ENCODE measurements at places on chromosomes 4 and X.

DNA sequence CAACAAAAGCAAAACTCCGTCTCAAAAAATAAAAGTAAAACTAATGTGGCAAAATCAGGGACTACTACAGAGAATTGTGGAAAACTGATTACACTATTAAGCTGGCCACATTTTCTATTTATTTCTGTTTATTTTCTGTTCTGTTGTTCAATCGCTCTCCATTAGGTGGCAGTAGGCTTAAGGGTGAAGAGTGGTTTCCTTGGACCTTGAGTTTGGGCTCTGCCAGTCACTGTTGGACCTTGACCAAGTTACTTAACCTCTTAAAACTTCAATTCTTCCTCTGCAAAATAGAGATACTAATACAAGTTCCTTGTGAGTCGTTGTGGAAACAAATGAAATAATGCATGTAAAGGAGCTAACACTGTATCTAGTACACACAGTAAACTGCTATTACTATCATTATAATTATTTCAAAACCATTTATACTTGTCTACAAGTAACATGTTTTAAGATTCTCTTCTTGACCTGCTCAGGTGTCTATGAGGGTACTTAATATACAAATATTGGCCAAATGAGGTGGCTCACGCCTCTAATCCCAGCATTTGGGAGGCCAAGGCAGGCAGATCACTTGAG lies 15.2 kb downstream of the HSD17B11 start:
- no peak for DNase-seq

DNA sequence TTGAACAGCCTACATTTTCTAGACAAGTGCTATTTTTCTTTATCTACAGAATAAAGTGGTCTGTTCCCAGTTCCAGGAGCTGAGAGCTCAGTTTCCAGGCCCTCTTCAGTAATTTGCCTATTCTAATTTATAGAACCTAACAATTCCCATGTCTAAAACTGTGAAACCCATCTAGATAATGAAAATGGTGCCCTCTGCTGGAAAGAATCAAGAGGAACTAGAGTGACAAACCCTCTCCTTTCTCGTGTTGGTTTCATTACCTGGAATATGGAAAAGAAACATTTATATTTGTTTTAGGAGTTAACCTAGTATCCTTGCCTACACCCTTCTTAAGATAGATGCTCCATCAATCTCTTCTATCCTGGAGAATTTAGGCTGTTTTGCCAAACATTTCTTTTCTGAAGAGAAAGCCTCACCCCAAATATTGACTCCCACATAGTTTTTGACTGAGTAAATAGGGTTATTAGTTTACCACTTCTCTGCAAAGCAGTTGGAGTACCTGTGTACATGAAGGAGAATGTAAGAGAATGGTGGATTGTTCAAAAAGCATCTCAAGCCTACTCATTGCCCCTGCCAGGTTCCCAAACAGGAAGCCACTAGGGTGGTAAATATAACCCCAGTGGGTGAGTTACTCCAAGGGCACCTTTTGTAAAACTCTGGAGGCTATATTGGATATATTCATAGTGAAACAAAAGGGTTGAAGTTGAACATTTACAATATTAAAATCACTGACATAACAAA lies 121.6 kb downstream of the RASL11B start:
- peak; percentile 5 for DNase-seq

DNA sequence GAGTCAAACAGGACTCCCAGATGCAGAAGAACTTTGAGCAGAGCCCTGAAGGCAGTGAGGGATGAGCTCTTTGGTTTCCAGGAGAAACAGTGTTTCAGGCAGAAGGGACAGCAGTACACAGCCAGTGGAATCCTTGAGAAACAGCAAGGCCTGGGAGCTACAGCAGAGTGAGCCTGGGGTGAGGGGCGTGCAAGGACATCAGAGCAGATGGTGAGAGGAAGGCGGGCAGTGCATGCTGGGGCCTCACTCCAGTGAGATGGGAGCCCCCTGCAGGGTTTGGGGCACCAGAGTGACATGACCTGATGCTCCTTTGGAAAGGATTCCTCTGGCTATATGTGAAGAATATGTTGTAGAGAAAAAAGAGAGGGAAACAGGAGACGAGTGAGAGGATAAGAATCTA lies 98.1 kb upstream of the EGFL6 start:
- DNase-seq = no peak

DNA sequence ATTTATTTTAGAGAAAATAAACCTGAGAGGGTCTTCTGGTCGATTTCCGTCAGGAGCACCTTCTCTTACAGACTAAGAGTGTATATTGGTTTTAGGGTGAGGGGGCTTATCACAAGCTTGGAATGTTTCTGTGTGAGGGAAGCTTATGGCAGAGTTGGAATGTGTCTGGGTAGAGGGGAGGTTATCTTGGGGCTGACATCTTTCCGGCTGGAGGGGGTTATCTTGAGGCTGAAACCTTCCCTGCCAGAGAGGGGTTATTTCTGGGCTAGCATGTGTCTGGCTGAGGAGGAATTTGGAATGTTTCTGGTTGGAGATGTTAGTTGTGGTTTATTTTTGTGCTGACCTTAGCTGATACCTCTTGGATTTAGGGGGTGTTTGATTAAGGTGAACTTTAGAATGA lies 1312.1 kb downstream of the ADGRL3 start:
- no peak for DNase-seq

- DNase-seq = no peak
These were observed 79.9 kb downstream of the CPZ start for GRCh38 chr4:8672486-8672885.

DNA sequence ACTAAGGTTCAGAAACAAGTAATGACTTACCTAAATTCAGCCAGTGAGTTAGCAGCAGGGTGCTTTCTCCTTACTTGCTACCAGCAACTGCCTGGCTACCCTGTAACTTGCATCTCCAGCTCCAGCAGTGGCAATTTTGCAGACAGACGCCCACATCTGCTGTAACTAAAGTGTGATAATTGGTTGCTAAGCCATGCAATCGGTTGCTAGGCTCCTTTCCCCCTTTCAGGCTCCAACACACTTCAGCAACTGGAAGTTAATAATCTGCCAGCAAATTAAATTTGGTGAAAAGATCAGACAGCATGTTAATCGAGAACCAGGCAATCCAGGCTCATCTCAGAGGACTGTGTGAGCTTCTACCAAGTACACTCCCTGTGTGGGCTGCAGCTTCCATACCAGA lies 24.2 kb upstream of the ARHGEF9 start:
- DNase-seq = no peak

DNA sequence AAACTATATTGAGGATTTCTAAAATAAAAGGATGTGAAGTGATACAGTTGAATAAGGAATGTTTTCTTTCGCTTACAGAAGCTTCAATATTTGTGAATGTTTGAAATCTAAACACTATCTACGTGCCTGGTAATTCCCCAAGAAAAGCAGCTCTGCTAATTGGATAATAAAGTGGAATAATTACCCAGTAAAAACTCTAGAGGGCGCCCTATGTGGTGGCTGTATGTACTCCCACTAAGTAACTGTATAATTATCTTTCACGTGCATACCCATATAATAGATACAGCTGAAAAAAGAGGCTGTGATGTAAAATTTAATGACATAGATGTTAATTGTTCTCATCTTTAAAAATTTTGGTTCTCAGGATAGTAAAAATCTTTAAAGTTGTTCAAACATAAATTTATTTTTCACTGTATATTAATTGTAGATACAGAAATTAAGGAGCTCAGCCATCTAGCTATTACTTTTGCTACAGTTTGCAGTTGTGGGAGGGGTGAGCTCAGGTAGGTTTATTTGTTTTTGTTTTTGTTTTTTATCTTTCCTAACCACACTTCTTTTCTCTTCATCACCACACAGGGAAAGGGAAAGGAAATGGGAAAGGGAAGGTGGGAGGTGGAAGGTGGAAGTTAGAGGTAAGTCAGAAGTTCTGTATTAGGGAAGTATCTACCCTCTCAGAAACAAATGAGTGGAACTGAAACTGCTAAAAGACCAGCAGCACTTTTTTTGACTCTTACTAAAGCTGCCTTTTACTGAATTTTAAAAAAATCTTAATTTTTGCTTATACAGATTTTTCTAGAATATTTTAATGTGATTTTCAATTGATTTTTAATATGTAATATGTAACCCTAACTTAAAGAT lies 151.7 kb upstream of the RPS6KA6 start:
- peak; percentile 6 for DNase-seq

- no peak for DNase-seq
These were observed 37.8 kb downstream of the LEF1 start for GRCh38 chr4:108130955-108131354.

GRCh38 chr4:188434643-188435042 lies 295.4 kb downstream of the TRIML1 start:
- no peak for DNase-seq

DNA sequence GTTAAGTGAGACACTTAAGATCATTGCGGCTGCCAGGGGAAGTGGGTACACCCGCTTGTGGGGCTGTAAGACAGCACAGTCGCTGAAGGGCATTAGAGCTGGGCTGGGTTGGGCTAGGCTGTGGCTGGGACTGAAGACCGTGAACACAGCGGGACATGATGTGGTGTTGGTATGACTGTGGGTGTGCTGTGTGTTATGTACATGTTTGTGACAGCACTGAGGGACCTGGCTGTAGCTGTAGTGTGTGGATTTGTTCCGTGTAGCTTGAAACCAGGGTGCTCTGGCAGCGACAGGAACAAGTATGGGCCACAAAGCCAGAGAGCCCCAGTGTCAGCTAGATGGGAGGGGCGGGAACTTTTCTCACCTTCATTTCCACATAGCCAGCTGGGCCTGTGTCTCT lies 82.1 kb downstream of the NHSL2 start:
- no peak for DNase-seq

DNA sequence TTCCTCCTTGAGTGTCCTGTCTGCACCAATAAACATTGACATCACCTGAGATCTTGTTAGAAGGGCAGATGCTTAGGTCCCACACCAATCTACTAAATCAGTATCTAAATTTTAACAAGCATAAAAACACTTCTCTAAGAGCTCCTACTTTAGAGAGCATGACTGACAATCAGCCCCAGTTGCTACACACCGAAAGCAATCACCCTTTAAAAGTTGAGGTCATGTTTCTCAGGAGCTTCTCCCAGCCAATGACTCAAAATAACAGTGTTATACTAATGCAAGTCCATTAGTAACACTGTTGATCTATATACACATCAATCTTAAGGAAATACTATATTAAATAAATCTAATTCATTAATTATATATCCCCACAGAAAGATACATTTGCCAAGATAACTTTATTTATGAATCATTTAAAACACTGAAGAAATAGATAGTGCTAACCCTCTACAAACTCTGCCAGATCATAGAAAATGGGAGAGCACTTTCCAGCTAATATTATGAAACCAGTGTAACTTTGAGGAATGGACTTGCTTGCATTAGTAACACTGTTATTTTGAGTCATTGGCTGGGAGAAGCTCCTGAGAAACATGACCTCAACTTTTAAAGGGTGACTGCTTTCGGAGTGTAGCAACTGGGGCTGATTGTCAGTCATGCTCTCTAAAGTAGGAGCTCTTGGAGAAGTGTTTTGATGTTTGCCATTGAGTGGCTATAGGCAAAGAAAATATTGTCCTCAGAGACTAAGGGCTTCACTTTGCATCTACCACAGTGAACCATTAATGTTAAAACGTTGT lies 109.8 kb upstream of the HDX start:
- no peak for DNase-seq

DNA sequence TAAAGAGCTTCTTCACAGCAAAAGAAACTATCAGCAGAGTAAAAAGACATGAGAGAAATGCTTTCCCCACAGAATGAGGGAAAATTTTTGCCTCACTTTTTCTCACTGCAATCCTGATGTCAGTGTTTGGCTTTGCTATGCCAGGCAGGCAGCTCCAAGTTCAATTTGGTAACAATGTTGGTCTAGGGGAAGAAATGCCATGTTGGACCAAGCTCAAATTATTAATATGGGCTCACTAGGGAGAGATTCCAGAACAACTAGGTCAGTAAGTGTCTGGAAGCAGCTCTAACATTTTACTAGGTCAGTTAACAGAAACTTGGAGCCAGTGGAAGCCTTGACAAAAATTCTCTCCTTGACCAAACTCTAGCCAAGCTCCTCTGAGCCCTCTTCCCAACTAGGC lies 95.4 kb downstream of the NAF1 start:
- DNase-seq = no peak

DNA sequence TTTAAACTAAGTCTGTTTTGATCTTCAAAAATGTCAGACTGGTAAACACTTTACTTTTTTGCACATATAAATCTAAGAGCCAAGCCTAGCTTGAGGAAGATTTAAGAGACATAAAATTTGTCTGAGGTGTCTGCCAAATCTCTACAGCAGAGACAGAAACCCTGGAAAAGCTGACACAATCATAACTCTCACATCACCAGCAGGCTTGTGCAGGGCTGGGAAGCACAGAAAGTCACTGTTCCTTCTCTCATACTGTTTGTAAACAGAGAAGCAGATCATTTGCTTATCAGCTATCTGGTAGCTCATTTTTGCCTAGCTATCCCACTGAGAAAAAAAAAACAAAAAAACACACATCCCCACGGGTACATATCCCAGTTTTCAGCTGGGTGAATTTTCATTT lies 7.0 kb downstream of the ENOX2 start:
- no peak for DNase-seq

GRCh38 chrX:153934762-153935325 lies at the start of gene NAA10:
Gene NAA10 (minus strand): TSS chrX:153935037. CDS start chrX:153934904, 133 bp downstream.
- DNase-seq = peak; percentile 68

GRCh38 chrX:45847961-45848360 lies 647.3 kb upstream of the DIPK2B start:
- no peak for DNase-seq

DNA sequence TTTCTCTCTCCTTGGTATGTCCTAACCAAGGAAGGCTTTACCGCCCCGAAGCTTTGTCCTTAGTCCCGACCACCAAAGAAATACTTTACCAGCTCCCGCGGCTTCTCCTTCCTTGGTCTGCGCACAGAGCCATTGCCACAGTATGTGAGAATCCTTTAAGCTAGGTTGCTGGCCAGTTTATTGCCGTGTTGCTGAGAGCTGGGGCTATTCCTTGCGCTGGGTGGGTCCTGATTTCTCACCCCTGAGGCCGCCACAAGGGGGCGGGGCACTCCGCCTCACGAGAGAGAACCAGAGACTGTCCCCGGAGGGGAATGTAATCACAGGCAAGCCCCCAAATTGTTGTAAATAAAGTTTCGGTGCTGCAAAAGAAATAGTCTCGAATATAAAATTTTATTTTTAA lies 331.0 kb upstream of the PCDH10 start:
- no peak for DNase-seq

DNA sequence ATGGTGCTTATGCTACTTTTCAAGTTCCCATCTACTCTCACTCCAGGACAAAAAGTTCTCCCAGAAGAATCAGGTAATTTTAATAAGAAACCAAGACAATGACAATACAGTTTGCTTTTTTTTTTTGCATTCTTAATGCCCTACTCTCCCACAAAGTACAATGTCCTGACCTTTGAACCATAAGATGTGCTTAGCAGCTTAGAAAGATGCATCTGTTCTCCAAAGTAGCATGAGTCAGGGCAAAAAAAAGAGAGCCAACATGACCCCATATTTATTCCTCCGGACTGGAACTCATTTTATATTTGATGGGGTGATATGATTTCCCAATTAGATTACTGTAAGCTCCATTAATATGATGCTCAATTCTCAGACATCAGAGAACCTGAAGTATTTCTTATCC lies 16.5 kb upstream of the PDCL2 start:
- no peak for DNase-seq

Measured in NCI-H2107 (cell line).